Stimulated activated CD4-positive, alpha-beta T cell treated with anti-CD3 and anti-CD28 coated beads, TNF-alpha, amount 100 ng/mL, for 48 hours (primary cell): ENCODE measurements at places on chromosomes 1 and 21.

DNA sequence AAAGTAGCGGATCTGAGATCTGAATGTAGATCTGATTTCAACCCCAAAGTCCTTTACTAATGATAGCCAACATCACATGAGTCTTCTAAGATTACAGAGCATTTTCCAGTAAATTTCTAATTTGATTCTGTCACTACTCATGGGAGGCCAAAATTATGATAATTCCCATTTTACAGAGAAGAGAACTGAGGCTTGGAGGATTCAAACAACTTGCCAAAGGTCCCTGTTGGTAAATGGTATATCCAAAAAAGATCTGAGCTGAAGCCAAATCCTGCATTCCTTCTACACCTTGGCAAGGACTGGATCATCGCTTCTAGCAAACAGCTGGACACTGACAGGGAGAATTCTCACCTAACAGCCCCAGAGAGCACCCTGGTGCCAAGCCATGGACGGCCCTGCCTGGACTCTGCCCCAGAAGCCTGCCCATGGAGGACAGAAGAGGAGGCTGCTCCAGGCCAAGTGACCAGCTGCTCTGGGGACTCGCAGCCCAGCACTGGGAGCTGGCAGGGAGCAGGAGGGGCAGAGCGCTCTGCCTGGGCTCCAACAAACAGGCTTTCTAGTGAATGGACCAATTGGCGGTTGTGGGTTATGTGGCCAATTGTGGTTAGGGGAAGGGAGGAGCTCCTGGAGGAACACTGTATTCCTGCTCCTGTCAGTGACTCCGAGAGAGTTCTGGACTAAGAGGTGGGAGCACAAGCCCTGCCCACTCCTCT lies 6.4 kb upstream of the CSF1 start:
- DNase-seq = no peak

DNA sequence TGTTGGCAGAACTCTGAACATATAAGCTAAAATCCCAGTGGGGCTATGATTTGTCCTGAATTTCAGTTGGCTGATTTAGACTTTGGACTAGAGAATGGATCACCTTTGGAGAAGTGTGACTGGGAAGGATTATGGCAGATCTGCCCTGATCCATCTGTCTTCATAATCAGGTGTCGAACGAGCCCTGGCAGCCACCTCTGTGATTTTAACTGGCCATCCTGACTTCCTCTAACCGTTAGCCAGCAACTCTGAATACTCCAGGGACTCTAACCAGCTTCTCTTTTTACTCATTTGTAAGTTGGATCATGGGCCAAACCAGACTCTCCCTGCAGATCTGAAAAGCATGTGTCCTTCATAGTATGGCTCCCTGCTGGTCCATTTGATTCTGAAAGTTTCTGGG lies 32.0 kb downstream of the ACTN2 start:
- no peak for DNase-seq

GRCh38 chr1:201077736-201078135 lies 34.5 kb downstream of the CACNA1S start:
- no peak for DNase-seq

GRCh38 chr1:248818505-248819374 lies 7.0 kb downstream of the SH3BP5L start:
- DNase-seq = no peak

DNA sequence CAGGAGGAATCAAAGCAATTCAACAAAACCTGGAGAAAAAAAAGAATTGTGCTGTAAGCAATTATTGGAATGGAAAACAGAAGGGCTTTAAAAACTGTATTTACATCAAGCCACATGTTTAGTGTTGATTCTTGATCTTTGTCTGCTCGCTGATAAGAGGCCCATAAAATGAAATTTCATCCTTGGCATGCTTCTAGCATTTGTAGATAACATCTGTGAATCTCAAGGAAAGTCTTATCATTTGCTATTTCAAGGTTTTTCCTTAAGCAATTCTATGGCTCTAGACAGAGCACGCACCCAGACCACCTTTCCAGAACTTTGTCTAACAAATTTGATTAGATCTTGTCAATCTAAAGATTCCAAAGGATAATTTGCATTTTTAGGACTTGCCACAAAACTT lies 181.0 kb upstream of the FGGY start:
- DNase-seq = no peak

- DNase-seq = no peak
Measured at GRCh38 chr1:44254392-44254910, 41.2 kb downstream of the DMAP1 start.

DNA sequence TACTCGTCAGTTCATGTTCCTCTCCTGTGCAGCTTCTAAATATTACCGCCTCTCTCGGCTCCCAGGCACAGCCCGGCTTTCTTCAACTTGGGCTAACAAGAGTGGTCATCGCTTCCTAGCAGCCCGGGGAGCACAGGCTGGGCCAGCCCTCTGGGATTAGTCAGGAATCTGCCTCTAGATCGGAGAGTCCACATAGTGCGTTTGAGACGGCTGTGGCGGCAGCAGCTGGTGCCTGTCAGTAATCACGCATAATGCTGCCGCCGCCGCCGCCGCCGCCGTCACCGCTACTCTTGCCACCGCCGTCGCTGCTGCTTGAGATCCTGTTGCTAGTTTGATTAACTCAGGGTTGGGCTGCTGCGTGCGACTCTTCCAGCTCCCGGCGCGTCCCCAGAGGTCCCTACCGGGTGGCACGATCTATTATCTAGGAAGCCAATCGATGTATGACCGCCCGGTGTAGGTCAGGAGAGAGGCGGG lies at the start of gene RXRG:
Gene RXRG, minus strand, starts transcription at position 230 of the 474 bp plus-strand sequence. CDS start 233 bp downstream, outside the sequence.
- DNase-seq = no peak

GRCh38 chr1:184930232-184930631 lies 44.1 kb downstream of the NIBAN1 start:
- DNase-seq = no peak

GRCh38 chr1:27351541-27352107 lies 9.8 kb downstream of the SYTL1 start:
- no peak for DNase-seq

DNA sequence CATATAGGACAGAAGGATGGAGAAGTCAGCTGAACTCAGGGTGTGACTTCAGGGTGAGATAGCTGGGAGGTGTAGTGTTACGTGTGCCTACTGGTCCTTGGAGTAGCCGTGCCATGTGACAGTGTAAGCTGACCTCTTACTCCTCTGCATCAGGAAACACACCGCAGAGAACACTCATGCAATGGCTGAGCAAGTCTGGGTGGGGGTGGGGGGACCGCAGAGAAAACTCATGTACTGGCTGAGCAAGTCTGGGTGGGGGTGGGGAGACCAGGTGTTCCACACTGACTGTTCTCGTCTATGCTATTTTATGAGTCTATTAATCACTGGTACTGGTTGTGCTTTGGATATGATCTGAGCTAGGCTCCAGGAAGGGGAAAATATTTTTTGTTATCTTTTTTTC lies 233.1 kb downstream of the PAPPA2 start:
- no peak for DNase-seq

- DNase-seq = no peak
Measured at GRCh38 chr1:109889094-109889493, 21.6 kb upstream of the CSF1 start.

DNA sequence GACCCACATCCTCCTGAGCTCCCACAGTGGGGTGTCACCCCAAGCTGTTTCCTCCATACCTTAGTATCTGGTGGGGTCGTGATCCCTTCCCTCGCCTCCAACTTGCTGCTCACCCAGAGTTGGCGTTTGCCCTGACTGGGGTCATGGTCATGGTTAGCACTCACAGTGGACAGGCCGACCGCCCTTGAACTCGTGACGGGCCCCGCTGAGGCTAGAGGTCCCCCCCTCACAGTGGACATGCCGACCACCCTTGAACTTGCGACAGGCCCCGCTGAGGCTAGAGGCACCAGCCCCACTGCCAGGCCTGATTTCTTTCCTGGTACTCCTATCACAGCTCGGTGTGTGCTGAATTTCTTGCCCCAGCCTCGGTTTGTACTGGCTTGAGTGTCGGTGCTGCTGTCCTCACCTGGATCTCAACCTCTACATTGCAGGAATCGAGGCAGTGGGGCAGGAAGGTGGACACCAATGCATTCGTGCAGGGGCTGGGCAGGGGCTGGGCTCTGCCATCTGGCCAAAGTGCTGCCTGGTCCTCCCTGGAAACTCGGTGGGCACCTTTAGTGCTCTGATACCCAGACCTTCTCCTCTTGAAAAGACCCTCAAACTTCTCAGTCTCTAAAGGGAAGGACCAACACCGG lies 37.5 kb upstream of the AJAP1 start:
- DNase-seq = no peak

GRCh38 chr21:45254460-45254930 lies 33.2 kb downstream of the POFUT2 start:
- no peak for DNase-seq

DNA sequence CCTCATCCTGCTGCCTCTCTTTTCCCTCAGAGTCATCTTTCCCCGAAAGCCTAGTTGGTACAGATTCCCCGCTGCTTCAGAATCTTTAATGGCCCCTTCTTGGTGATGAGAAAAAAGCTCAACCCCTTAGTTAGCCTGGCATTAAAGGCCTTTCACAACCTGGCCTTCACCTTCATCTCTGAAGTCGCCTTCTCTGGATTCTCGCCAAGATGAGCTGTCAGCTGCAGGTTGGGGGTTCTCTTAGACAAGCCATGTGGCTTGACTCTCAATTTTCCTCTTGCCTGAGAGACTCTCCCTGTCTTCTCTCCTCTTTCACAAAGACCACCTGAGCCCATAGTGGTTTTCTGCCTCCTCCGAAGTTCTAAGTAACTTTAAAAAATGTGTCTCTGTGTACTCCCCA lies 15.5 kb upstream of the DISC1 start:
- no peak for DNase-seq

GRCh38 chr1:233859446-233859845 lies 45.0 kb upstream of the SLC35F3 start:
- DNase-seq = no peak

- DNase-seq = no peak
Measured at GRCh38 chr1:153697191-153698019, 18.9 kb downstream of the NPR1 start.

GRCh38 chr1:172088256-172088655 lies 247.0 kb downstream of the DNM3 start:
- DNase-seq = no peak

DNA sequence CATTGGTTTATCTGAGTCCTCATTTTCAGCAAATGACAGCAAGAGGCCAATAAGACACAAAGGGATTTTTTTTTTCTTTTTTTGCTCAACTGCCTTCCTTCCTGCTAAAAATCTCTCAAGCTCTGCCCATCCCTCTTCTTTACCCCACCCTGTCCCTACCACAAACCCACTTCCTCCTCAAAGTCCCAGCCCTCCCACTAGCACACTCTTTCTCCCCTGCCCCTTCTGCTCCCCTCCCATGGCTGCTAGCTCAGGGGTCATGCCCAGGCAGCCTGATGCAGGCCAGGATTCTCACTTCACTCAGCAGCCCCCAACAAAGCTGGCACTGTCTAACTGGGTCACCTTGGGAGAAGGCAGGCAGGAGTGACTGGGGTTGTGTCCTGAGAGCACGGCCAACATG lies 28.8 kb upstream of the PPP2R5A start:
- DNase-seq = no peak

DNA sequence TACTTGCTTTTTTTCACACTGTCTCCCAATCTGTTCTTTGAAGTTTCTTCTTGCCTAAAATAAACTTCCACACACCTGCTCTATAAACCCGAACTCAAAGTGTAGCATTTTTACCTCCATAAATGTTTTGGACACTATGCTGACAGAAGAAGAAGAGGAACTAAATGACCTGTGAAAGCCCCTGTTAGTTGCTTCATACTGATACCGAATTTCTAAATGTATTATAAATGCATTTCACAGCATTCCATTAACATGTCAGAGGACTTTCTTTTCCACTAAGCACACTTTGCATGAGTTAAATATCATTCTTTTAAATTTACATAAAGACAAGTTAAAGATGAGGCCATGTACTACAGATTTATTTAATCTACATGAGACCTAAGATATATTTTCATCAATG lies 281.0 kb downstream of the SMYD3 start:
- no peak for DNase-seq

GRCh38 chr1:214281021-214281719 lies at the start of gene SMYD2:
SMYD2 (plus strand) TSS chr1:214281159; CDS start chr1:214281255, 96 bp downstream.
- peak; percentile 40 for DNase-seq

GRCh38 chr21:14862794-14863720 lies 201.7 kb downstream of the NRIP1 start:
- no peak for DNase-seq

DNA sequence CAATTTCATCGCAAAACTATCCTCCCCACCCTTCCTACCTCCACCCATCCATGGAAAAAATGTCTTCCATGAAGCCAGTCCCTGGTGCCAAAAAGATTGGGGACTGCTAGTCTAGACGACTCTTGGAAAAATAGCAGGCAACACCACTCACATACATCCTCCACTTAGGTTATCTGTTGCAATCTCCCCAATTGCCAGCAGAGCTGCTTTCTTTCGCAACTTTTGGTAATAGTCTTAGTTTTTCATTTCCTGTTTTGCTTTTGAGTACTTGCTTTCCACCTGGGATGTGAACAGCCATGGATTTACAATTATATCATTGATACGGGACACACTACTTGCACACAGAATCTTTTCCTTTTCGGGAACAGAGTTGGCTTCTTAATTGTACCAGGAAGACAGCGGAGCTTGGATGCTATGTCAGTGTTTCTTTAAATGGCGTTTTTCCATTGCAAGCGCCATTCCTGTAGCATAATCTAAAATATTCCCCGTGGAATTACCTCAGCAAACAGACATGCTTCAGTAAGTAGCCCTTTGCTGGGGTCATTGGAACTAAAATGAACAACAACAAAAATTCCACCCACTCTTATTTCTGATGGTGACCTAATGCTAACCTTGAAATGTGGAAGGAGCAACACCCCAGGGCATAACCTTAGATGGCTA lies 183.3 kb upstream of the ADGRL2 start:
- DNase-seq = no peak

DNA sequence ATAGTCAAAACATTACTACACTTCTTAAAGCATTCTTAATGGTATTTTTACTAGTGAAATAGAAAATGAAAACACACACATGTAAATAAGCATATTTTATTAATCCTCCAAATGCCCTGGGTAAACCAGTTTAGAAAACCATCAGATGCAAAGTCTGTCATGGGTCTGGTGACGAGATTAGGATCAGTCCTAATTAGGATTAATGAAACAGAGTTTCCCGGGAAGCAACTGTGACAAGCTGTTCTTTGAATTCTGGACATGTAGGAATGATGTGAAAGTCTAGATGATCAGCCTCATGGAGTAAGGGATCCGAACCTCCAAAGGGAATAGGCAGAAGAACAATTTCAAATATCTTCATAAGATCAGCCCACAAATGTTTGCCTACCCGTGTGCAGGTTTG lies 250.2 kb downstream of the KIF26B start:
- no peak for DNase-seq

DNA sequence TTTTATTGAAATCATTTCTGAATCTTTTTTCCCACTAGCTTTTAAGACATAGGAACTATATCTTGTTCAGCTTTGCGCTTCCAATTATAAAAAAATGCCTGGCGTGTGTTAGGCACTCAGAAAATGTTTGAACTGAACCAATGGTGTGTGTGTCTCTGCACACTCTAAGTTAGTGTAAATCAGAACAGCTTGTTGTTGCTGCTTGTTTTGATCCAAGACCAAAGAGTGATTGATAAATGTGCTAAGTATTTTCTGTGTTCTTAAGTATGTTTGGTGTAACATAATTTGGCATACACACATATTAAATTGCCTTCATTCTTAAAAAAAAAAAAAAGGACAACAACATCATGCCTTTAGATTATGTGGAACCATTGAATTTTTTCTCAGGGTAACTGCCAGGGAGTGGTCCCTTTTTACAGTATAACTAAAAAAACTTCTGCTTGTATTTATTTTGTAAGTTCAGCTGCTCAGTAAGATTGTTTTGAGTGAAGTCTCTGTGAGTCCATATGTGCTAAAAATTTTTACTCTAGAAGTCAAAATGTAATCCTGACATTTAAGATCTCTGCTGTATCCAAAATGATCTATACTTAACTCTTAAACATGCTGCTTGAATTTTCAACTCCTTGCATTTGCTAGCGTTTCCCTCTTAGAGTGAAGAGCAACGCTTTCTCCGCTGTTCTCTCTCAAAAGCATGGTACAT lies 8.7 kb downstream of the CD55 start:
- DNase-seq = no peak
